Testis (tissue), 5 donors: ENCODE measurements at places on chromosomes 6 and 20. TPM values are rescaled to one million over a fixed set of nuclear protein-coding genes. Genes with fewer than 3 reads are reported as not detected.
A peak's percentile ranks its signal among the peaks of the same experiment; 100 is the strongest.

DNA sequence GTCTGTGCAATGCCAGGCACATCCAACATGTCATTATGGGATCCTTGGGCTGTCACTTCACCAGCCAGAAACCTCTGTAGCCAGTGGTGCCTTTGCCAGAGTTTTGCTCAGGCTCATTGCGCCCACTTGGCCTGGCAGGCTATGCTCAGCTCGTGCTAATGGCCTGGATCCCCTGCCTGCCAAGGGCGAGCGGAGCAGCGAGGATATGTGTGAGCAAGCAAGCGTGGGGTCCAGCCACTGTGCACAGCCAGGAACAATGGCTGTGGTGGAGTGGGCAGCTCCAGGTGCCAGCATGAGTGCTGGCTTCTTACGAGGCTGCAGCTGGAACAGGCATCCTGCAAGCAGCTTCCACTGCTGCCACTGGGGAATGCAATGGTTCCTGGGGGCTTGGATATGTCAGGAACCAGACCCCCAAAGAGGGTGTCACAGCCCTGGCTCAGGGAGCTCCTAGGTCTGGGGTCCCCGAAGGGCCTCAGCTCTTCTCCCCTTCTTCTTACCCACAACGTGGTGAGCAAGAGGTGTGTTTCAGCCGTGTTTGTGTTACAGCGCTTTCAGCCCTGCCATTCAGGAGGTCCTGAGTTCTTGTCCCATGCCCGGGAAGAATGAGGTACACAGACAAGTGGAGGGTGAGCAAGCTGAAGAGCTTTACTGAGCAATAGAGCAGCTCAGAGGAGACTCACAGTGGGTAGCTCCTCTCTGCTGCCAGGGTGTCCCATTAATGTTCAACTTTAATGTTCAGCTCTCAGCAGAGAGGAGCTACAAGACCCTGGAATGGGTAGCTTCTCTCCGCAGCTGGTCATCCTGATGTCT is 22.3 kb upstream of the TOP1 start:
- no peak for DNase-seq

DNA sequence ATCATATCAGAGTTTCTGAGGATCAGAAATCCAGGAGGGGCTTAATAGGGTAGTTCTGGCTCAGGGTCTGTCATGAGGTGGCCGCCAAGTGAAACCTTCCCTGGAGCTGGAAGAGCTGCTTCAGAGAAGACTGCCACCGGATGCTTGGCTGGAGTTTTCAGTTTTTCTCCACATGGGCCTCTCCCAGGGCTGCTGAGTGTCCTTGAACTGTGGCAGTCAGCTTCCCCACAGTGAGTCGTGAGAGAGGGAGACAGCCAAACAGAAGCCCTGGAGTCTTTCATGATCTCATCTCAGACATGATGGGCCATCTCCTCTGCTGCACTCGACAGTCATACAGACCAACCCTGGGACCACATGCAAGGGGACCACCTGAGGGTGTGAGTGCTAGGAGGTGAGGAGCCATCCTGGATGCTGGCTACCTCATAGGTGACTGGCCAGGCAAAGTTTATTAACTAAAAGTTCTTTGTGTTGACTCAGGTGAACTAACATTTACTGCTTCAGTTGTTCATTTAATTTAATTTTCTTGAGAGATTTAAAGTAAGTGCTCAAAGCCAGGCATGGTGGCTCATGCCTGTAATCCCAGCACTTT is 71.5 kb downstream of the SHLD1 start:
- DNase-seq: peak; percentile 66

DNA sequence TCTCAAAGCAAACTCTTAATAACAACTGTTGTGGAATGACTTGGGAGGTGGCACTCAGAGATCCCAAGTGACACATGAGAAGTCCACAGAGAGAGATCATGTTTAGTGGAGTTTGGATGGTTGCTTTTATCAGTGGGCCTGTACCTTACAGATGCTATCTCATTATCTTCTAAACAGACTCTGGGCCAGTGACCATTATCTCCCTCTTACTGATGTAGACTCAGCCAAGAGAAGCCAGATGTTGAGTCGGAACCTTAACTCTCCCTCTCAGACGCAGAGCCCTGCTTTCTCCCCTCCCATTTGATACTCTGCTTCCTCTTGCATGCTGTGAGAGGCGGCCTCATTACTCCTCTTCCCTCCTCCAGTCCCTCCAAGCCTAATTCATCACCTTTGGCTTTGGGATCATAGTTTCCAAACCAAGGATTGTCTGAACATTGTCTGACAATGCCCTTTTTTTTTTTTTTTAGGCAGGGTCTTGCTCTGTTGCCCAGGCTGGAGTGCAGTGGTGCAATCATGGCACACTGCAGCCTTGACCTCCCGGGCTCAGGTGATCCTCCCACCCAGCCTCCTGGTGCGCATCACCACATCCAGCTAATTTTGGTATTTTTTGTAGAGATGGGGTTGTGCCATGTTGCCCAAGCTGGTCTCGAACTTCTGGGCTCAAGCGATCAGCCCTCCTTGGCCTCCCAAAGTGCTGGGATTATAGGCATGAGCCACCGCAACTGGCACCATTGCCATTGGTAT is 4.5 kb upstream of the DDR1 start:
- no peak for DNase-seq

Gene TFAP2D
- not detected for polyA plus RNA-seq

GRCh38 chr20:57438552-57438951 is 47.4 kb downstream of the RBM38 start:
- no peak for DNase-seq

Gene KIAA1755
- 5.2 TPM for polyA plus RNA-seq

- no peak for DNase-seq
Measured at GRCh38 chr6:87907521-87907920, 140.1 kb upstream of the SPACA1 start.

- no peak for DNase-seq
Measured at GRCh38 chr6:127103482-127103881, 15.0 kb upstream of the RSPO3 start.

Gene PNLDC1
- 31.6 TPM for polyA plus RNA-seq

GRCh38 chr6:132812255-132812732 is 2.1 kb upstream of the RPS12 start:
- DNase-seq: peak; percentile 33
